GF-D8 (cell line): ENCODE measurements at places on chromosomes 2 and 18.

DNA sequence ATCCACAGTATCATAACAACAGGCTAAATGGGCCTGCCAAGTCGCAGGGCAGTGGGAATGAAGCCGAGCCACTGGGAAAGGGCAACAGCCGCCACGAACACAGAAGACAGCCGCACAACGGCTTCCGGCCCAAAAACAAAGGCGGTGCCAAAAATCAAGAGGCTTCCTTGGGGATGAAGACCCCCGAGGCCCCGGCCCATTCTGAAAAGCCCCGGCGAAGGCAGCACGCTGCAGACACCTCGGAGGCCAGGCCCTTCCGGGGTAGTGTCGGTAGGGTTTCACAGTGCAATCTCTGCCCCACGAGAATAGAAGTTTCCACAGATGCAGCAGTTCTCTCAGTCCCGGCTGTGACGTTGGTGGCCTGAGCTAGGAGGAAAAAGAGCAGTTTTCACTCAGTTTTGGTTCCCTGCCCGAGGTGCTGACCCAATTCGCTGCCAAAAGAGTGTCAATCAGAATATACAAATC, 32.2 kb downstream of the KCTD18 start:
- DNase-seq, result no peak

GRCh38 chr2:51103205-51103604, 71.3 kb upstream of the NRXN1 start:
- DNase-seq, result no peak

- peak; percentile 18 for DNase-seq
These were observed 1.1 kb upstream of the CXCR4 start for GRCh38 chr2:136118819-136119716.

DNA sequence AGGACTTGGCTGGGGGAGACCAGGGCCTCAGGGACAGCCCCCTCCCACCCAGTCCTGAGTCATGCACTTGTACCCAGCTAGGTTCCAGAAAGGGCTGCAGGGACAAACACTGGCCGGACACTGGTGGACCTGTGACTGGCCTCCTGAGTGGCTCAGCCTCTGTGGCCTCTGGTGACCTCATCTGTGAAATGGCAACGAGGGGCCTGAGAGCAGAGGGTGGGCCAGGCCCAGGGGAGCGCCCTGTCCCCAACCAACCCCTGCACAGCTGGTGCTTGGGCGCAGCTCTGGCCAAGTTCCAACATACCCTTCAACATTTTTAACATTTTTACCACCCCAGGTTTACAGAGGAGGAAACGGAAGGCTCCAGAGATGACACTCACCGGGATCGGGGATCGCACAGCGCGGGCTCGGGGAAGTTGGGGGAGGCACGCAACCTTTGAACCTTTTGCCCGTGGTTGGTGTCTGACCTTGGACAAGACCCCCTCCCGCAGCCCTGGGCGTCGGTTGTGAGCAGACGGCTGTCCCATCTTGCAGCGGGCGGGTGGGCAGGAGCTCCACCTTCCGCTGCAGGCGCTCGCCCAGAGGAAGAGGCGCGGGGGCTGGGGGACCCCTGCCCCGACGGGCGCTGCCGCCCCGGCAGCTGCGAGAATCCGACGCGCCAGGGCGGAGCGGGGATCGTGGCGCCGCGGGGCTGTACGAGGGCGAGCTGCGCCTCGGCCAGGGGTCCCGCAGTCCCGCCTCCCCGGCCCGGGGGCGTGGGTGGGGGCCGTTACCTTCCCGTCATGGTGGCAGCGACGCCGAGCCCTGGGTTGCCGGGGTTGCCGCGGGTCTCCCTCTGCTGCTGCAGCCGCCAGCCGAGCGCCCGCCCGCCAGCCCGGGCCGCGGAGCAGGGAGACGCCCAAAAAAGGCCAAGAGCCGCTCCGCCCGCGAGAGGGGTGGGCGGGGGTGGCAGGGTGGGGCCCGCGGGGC, 805 bp downstream of the LIMS2 start:
- no peak for DNase-seq

DNA sequence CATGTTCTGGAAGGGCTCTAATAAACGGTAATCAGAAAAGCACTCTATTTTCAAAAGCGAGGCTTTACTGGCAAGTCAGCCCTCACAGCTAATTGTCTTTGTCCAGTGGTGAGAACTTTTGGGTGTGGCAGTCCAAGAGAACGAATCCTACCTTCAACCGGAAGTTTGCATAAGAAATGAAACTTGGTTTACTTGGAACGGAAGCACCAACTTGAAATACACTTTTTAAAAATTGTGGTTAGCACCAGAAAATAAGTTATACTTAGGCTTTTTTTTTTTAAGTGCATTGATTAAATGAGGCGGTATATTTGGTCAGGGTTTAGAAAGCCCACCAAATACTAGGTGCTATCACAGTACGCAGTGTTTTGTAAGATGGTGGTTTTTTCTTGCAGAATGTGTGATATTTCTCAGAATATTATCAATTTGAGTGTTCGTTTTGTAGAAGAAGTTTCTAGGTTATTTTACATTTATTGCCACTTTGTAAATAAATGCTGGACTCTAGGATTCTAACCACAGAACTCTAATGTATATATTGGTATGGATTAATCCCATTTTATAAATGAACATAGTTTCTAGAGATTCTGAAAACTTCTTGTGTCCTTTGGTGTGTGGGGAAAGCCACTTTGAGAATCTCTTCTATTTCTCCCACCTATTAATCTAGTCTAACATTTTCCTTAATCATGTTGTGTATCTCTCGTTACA, 1.2 kb downstream of the MYL12A start:
- peak; percentile 37 for DNase-seq

- no peak for DNase-seq
These were observed 536.0 kb downstream of the TMX3 start for GRCh38 chr18:68178921-68179320.

- DNase-seq, result no peak
These were observed 59.8 kb downstream of the GTF2A1L start for GRCh38 chr2:48677450-48677849.

DNA sequence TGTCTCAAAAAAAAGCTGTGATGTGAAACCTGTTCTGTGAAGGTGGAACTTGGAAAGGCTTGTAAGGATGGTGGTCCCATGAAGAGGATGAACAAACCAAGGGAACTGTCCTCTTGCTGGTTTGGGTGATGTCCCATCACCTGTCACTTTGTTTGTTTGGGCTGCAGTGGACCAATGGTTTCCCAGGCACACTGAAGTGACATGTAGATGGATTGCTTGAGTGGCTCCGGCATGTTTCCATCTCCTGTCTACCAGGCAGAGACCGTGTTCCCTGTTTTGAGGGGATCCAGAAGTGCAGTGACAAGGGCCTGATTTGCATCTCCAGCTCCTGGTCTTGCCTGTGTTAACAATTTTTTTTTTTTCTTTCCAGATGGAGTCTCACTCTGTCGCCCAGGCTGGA, 8.9 kb downstream of the NEDD4L start:
- DNase-seq, result no peak

DNA sequence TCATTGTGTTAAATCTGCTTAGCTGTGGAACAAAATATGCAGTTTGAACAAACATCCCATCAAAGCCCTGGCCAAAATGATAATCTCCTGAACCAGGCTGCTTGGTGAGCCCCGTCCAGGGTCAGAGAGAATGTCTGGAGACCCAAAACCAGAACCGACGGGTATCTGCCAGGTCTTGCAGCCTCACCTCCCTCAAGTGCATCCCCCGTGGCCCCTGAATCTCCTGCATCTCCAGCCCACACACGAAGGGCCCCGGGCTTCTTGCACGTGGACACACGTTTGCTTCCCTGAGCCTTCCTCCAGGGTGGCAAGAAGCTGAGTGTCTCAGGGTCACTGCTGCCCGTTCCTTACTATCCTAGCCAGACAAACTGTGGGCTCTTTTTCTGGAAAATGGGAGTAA, 50.5 kb upstream of the PXDN start:
- no peak for DNase-seq

DNA sequence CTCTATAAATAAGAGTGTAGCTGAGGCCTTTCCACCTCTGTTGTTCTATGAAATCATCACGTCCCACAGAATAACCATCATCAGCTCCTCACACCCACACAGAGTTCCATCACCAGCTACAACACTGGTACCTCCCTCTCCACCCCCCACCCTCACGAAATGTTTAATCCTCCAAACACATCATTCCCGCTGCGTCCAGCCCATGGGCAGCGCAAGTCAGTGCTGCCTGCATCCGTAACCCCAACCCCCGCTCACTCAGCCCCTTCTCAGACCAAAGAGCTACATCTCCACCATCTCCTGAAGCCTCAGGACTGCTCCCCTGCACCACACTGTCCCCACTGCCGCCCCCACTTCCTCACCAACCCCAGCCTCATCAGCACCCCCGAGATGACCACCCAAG, 19.4 kb downstream of the DNMT3A start:
- no peak for DNase-seq

GRCh38 chr2:136407952-136408318, 290.0 kb upstream of the CXCR4 start:
- no peak for DNase-seq

- DNase-seq, result no peak
These were observed 91.2 kb upstream of the SESTD1 start for GRCh38 chr2:179355881-179356280.

- DNase-seq, result no peak
These were observed 24.9 kb upstream of the PID1 start for GRCh38 chr2:229296016-229296415.

DNA sequence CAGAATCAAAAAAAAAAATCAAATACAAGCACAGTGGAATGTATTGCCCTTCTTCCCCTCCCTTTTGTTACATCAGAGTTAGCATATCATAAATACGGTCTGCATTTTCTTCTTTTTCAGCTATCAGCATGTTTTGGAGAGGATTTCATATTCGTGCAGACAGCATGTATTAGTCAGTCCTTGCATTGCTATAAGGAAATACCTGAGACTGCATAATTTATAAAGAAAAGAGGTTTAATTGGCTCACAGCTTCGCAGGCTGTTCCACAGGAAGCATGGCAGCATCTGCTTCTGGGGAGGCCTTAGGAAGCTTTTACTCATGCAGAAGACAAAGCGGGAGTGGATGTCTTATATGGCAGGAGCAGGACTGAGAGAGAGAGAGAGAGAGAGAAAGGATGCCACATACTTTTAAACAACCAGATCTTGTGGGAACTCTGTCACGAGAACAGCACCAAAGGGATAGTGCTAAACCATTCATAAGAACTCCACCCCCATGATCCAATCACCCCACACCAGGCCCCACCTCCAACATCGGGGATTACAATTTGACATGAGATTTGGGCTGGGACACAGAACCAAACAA, 8.9 kb downstream of the IL1B start:
- DNase-seq, result no peak

GRCh38 chr2:151708788-151709187, 25.5 kb downstream of the NEB start:
- no peak for DNase-seq

GRCh38 chr2:73111073-73112025, 1.4 kb downstream of the RAB11FIP5 start:
- no peak for DNase-seq

GRCh38 chr2:25473131-25473530, 131.4 kb upstream of the DNMT3A start:
- no peak for DNase-seq

- no peak for DNase-seq
These were observed 46.4 kb upstream of the BZW1 start for GRCh38 chr2:200765139-200765951.

DNA sequence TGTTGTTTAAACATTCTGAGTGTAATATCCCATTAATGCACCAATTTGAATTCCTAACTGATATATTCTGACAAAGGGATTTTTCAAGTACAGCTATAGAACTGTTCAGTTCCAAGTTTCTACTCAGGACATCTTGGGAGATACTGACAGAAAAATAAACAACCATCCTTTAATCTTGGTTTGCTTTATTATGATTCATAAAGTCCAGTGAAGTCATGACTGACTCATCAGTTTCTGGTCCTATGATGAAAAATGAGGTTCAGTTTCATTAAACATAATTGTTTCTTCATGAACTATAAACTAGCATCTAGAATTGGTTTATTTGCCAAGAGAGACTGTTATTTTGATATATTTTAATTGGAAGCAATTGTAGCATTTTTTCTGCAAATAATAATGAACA, 896.2 kb downstream of the CCDC85A start:
- no peak for DNase-seq

DNA sequence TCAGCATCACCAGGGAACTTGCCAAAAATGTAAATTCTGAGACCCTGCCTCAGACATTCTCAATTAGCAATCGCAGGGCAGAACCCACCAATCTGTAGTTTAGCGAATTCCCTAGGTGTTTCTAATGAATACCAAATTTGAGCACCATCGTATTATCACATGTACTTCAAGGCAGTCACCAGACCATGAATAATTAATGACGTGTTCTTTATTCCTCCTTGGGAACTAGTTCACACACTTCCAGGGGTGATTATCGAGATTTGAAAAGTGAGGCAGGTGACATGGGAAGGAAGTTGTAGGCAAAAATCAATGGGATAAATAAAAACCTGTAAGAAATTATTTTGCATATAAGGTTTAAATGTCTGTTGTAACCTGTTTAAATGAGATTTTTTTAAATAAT, 102.5 kb upstream of the CRIM1 start:
- no peak for DNase-seq

DNA sequence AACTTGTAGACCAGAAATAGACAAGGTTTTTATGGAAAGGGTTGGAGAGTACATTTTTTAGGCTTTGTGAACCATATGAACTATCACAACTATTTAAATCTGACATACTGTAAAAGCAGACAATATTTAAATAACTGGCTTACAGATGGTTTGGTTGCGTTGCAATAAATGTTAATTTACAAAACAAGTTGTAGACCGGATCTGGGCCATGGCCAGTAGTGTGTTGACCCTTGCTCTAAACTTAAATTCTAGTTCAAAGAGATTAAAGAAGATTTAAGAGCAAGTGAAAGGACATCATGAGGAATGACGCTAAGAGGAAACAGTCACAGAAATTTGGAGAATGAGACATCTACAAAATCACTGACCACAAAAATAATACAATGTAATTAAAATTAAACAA, 652.7 kb downstream of the DCDC2C start:
- no peak for DNase-seq

DNA sequence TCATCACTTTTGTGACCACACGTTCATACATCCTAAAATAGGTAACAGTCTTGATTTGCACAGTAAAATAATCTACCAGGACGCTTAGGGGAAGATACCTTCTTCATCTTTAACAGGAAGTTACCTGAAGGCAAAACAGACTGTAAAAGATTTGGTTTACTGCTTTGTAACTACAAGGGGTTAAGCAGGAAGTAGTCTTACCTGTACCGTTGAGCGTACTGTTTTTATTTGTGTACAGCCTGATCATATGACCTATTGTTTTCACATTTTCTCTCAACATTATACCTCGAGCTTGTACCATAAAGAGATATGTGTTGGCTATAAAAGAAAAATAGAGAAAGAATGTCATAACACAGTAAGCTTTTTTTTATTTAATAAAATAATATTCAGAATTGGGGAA, 18.3 kb downstream of the B4GALT6 start:
- DNase-seq, result no peak

- DNase-seq, result no peak
These were observed 14.1 kb downstream of the AMER3 start for GRCh38 chr2:130769343-130769907.

GRCh38 chr18:41594582-41594981, 360.5 kb upstream of the PIK3C3 start:
- no peak for DNase-seq

GRCh38 chr2:105781274-105781978, 36.7 kb downstream of the NCK2 start:
- DNase-seq, result no peak

GRCh38 chr18:35939138-35939537, 33.3 kb upstream of the RMP24 start:
- DNase-seq, result no peak

- DNase-seq, result no peak
These were observed 38.5 kb downstream of the PSMG2 start for GRCh38 chr18:12741351-12741750.

GRCh38 chr18:615092-615521, 18.3 kb downstream of the CLUL1 start:
- no peak for DNase-seq
